ENCODE measurements at places on chromosomes 3 and 15. TPM values are rescaled to one million over a fixed set of nuclear protein-coding genes. Genes with fewer than 3 reads are reported as not detected.

DNA sequence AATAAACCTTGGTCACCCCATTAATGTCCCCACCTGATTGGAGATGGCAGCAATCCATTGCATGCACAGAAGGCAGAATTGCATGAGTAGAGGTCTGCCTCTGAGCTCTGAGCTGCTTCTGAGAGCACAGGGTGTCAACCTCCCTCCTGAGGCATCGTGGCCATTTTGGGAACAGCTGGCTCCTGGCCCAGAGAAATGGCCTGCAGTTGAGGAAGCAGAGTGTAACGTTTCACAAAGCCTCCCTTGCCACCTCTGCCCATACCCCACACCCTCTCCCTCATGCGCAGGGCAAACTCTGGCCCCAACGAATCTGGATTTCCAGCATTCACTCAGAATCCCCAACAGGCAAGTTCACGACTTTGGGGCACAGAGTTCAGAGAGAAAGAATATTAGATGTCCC lies 198.9 kb downstream of the ADAMTS9 start:
- DNase-seq = no peak

GRCh38 chr15:40909662-40910630 lies 15.7 kb downstream of the VPS18 start:
- DNase-seq = peak; percentile 45

DNA sequence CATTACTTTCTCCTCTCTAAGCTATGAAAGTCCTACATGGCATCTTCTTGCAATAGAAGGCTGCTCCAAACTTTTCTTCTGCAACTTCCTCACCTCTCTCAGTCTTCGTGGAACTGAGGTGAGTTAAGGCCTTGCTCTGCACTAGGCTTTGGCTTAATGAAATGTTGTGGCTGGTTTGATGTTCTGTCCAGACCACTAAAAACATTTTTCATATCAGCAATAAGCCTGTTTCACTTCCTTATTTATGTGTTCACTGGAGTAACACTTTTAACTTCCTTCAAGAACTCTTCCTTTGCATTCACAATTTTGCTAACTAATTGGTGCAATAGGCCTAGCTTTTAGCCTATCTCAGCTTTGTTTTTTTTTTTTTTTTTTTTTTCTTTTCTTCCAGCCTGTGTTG lies 335.3 kb upstream of the NECTIN3 start:
- no peak for DNase-seq

GRCh38 chr3:149744151-149744550 lies 8.1 kb downstream of the COMMD2 start:
- no peak for DNase-seq

DNA sequence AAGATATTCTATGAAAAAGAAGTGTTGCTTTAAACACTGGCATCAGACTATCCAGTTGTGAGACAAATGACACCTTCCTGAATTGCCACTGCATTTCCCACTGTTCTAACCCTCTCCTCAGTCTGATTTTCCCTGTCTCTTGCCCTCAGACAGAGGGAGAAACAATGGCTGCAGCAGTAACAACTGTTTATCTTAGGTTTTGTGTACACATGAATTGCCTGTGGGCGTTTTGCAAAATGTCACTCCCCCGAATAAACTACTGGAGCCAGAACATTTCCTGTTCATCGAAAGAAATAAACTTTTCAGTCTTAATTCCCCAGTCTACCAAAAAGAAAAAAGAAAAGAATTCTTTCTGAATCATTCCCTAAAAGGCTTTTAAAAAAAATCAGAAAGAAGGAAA lies 155.1 kb downstream of the MAGI1 start:
- DNase-seq = no peak

LTF gene
- total RNA-seq = 190 TPM

TMC3 gene
- total RNA-seq = 0.15 TPM

SLC25A26 gene
- total RNA-seq = 30.9 TPM

DNA sequence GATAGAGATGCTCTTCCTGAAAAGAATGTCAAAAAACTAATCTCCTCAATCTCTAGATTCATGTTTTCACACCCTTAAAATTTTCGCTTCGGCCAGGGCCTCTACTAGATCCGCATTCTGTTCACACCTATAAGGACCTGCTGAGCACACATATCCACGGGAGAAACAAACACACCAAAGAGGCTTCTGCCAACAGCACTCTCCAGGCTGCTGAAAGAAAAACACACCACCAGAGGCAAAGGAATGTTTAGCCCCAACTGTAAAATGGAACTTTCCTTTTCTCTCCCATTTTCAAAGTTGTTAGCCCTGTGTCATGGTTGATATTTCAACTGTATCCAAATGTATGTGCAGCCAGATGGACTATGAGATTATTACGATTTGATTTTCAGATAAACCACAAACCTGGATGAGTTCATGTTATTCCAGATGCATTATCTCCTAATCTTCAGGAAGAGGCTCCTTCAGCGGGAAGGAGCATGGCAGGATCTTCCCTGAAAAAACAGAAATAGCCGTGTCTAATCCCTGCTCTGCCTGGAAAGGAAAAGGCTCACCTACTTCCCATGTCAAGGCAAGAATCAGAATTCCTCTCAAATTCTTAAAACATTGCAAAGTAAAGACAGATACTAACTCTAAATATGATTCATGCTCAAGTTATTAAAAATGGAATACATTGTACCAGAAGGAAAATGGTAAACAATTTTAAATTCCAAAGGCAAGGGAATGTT lies 442.7 kb upstream of the NR2F2 start:
- no peak for DNase-seq

GRCh38 chr15:62769604-62770003 lies 272.9 kb upstream of the TPM1 start:
- DNase-seq = no peak

LSMEM2 gene
- total RNA-seq = not detected

PLAAT1 gene
- total RNA-seq = 0.32 TPM

DNA sequence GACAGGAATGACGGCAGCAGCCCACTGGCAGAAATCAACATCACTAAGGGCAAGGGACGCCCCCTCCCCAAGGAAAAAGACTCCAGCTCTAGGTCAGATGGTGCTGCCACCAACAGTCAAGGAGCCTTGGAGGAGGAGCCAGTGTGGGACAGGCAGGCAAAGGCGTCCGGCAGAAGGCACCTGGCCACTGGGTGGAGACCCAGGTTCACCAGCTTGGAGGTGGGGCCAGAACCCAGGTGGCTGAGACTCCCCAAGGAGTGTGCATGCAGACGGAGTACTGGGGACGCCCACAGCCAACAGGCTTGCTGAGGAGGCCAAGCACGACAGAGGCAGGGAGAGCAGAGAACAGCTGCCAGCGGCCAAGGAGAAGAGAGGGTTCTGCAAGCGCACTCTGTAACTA lies 35.2 kb downstream of the PTPN23 start:
- no peak for DNase-seq

DNA sequence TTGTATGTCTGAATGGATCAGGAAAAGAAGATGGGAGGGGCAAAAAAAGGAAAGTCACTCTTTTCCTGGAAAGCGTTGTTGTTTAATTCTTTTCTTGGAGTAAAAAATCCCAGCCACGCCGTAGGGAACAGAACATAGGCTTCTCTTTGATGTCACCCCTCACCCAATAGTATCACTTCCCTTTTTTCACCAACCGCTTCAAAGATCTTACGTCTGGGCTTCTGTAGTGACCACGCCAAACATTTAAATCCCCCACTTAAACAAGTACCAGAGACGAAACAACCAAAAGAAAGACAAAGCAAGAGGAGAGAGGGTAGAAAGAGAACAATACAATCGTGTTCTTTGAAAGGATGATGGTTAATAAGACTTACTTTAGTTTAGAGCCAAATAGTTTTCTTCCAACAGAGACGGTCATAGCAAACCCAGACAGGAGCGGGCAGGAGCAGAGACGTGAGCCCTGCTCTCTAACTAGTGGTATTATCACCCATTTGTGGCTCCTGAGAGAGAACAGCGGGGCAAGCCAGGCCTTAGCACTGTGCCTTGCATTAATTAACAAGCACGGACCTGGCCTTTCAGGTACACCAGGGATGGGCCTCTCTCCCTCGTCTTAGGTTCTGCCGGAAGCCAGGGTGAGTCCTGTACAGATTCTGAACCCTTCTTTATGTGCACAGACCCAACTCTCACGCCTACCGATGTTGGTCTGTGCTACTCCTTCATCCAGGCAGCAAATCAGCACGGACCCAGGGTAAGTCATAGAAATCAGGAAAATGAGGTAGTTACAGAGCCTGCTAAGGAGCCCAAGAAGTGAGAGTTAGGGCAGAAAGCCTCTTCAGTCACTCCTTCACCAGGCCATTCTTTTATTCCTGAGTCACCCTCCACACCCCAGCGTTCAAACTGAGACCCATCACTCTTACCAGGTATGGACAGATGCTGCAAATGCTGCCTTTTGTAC lies 28.2 kb upstream of the BCL6 start:
- DNase-seq = no peak

GRCh38 chr3:49807431-49808114 lies 4.5 kb downstream of the INKA1 start:
- no peak for DNase-seq

SCN5A gene
- total RNA-seq = 0.29 TPM

All from breast epithelium (tissue), 4 donors.